ENCODE measurements at places on chromosomes 16 and 17.

GRCh38 chr16:11327277-11328171 is 17.7 kb upstream of the RMI2 start:
- DNase-seq = no peak

DNA sequence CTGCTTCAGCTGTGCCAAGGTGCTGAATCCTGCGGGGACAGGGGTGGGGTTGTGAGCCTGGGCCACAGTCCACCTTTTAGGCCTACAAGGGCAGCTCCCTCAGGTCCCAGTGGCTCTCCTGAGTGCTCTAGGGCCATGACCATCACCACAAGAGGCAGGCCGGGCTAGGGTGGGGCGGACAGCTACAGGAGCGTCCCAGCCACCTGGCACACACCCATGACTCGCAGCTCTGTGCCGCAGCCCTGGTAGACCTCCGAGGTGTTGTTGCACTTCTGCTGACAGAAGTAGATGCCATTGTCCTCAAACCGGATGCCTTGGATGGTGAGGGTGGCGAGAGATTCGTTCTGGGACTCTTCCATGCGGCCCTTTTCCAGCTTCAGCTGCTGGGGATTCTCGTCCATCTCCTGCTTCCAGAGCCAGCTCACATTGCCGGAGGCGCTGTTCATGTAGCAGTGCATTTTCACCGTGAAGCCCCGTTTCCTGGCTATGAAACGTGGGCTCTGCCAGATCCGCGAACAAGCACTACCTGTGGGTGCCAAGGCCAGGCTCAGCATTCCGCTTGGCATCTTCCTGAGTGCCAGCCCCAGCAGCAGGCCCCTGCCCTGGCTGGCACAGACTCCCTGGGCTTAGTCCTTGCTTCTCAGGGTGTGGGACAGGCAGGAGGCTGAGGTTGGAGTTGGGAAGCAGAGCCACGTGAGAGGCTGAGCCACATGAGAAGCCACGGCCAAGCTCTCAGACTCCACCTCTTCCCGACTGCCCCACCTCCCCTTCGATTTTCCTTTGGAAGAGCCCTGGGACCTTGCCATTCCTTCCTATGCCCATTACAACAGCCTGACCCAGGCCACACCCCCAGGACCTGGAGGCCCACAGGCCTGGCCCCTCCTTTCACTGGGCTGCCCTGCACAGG is 2.0 kb downstream of the CD79B start:
- no peak for DNase-seq

DNA sequence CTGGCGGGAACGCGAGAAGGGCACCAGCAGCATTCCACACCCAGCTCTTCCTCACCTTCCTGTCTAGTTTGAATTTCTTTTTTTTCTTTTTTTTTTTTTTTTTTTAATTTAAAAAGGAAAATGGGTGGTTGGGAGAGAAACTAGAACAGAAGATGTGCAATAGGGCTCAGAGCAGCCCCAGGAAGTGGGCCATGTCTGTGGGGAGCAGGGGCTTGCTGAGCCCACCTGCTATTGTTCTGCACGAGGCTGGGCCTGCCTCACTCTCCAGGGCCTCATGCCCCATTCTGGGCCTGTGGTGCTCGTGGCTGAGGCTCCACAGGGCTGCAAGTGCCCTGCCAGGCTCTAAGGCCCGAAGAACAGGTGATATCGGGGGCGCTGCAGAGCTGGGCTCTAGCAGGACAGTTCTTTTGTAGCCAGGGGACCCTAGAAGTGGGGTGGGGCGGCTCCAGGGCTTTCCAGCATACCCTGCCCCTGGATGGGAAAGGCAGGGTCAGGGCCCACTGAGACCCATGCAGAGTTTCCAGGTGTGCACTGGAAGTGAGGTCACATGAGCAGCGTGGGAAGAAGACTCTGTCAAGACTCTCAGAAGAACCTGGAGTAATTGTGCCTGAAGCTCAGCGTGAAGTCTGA is 12.4 kb downstream of the MRPL27 start:
- no peak for DNase-seq

DNA sequence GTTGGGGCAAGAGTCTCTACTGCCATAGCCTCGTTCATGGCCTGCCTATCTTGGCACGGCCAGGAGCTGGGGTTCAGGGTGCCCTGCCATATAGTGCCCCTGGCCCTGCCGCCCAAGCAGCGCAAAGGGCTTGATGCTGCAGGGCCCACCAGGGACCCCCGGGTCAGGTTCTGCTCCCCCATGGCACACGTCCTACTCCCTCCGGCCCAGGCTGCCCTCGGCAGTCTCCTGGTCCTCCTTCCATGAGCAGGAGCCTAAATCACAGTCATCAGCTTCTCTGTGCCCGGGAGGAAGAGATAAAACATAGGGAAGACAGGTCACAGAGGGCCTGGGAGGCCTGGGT is 55.9 kb upstream of the MTSS2 start:
- no peak for DNase-seq

- no peak for DNase-seq
Observed at GRCh38 chr17:38890410-38890746, 20.5 kb downstream of the LASP1 start.
